ENCODE measurements at places on chromosomes 5 and 9.

GRCh38 chr5:110707260-110707844 lies 19.1 kb downstream of the TMEM232 start:
- no peak for DNase-seq

DNA sequence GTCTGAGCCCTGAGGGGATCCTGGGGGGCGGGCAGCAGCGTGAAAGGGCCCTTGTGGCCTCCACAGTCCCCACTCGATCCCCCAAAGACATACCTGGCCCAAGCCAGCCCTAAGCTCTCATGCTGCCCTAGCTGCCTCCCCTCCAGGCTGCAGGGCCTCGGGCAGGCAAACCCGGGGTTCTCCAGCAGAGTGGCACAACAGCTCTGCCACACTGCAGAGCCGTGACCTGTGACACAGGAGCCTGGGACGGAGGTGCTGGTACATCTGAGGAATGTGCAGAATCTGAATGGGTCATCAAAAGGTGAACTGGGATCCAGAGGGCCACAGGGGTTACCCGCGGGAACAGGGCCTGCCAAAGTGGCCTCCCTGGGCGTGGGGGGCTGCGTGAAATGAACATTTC lies 163.2 kb downstream of the DAB2IP start:
- DNase-seq, result no peak

GRCh38 chr5:138495351-138495750 lies 30.1 kb downstream of the EGR1 start:
- DNase-seq, result no peak

DNA sequence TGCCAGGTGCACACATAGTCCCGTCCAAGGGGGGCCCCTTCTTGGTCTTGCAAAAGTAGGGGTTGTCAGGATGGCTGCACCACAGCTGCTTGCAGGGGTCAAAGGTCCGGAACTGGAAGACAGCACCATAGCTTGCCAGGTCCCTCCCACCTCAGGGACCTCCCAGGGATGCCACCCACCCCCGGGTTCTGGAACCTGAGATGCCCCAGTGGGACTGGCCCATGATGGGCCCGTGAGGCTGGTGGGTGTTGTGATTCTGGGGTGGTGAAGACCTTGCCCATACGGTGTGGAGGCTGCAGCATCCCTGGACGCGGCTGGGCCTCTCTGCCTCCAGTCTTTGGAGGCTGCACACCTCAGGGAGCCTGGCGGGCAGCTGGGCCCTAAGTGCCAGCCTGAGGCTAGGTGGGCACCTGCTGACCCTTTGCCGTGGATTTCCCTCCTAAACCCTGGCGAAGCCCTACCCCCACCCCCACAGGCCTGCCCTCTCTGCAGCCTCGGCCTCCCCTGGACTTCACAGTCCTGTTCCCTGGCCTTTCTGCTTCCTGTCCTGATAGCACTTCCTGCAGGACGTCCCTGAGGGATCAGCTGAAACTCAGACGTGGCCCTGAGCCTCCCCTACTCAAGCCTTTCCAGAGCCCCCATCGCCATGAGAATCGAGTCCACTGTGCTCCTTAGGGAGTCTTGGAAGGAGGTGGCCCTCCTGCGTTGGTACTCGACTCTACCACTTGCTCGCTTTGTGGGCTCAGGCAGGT lies 92.1 kb downstream of the ZNF354C start:
- no peak for DNase-seq

- DNase-seq, result no peak
These were observed 561 bp downstream of the DAPK1 start for GRCh38 chr9:87498046-87498810.

DNA sequence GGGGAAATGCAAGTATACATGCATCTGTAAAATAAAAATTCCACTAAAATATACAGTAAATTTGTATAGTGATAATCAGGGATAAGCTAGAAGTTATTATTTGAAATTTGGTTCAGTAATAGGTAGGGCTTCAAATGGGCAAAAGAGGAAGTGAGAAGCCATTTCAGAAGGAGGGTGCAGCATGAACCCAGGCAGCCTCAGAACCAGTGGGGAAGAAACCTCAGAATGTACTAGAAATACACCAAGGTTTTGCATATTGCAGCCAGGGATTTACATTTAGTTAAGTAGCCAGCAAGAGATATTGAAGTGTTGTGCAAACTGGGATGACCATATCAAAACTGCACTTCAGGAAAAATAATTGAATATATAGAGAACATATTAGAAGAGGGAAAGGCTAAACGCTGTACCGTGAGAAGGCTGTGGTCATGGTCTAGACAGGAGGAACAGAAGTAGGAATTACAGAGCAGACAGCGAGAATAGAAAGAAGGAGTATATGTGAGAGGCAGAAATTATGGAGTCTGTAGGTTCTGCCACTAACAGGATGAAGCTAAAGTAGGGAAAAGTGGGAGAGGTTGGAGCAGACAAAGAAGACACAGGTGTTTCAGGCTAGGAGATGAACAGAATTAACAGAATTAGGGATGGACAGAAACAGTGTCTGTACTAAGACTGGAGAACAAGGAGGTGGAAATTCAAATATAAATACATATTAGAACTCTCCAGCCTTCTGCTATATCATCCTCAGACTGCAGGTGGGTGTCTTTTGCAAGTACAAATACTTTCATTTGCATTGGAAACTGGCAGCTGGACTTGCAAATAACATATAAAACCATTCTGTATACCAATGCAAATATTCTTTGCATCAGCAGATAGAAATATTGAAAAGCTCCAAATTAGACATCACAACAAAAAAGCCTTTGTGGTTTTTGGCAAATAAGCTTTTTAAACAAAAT lies 335.6 kb downstream of the ZNF608 start:
- DNase-seq, result no peak

- no peak for DNase-seq
These were observed 68.8 kb upstream of the NTRK2 start for GRCh38 chr9:84600739-84601138.

GRCh38 chr5:107670932-107671741 lies at the start of gene EFNA5:
Gene EFNA5 (minus strand): TSS chr5:107670937.
- DNase-seq, result no peak

DNA sequence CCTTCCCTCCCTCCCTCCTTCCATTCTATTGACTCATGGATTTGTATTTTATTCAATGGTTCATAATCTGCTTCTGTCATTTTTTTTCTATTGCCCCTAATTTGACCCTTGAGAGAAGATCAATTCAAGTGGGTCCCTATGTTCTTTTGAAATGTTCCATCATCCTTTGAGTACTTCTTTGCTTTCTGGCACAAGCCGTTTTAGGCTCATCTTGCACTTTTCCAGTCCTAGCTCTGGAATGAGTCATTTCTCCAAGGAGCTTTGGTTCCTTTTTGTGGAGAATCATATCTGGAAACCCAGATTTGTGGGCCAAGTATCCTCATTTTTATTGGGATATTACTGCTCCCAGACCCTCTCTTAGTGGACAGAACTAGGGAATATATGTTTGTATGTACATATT lies 126.8 kb upstream of the PTPN3 start:
- DNase-seq, result no peak

DNA sequence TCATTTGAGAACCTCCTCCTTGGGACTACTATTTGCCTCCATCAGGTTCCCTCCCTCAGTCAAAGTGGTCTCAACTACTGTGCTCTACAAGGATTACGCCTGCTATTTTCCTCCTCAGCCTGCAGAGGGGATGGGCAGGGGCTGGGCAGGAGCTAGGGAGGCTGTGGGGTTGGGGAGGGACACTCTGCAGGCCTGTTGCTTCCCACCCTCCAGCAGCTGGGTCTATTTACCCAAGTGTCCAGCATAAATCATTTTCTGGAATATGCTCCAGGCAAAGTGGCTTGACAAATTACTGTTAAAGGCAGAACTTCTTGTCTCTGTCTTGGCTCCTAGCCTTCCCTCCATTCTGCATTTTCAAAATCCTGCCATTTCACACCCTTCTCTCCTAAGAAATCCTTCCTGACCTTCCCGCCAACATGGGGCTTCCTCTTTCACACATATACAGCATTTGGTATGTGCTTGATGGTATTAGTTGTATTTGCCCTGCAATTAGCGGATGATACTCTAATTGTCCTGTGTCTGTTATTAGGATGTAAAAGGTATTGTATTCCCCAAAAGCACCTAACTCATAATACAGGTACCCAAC lies 106.7 kb downstream of the EFNA5 start:
- no peak for DNase-seq

DNA sequence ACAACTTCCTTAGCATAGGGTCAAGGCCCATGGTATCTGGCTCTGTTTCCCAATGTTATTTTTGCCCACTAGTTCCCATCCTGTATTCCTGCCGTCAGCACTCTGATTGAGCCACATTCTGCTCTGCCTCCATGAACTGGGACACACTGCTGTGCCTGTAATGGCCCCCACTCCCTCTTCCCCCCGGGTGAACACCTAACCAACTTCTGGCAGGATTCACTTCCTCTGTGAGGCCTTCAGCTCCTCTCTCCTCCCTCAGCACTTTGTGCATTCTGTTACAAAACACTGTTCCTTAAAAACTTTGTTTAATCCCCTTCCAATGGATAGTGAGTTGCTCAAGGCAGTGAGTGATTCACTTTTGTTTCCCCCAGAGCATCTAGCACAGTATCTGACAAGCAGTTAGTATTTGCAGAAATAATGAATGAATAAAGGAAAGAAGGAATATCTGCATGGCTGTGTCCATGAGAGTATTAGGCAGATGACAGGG lies 183.6 kb downstream of the EFNA5 start:
- no peak for DNase-seq

- DNase-seq, result no peak
These were observed at the start of gene CRB2 for GRCh38 chr9:123355761-123356431. Gene CRB2 (plus strand): TSS chr9:123356197. CDS start chr9:123356261, 64 bp downstream.

GRCh38 chr9:18675332-18675731 lies 201.4 kb downstream of the ADAMTSL1 start:
- DNase-seq, result no peak

DNA sequence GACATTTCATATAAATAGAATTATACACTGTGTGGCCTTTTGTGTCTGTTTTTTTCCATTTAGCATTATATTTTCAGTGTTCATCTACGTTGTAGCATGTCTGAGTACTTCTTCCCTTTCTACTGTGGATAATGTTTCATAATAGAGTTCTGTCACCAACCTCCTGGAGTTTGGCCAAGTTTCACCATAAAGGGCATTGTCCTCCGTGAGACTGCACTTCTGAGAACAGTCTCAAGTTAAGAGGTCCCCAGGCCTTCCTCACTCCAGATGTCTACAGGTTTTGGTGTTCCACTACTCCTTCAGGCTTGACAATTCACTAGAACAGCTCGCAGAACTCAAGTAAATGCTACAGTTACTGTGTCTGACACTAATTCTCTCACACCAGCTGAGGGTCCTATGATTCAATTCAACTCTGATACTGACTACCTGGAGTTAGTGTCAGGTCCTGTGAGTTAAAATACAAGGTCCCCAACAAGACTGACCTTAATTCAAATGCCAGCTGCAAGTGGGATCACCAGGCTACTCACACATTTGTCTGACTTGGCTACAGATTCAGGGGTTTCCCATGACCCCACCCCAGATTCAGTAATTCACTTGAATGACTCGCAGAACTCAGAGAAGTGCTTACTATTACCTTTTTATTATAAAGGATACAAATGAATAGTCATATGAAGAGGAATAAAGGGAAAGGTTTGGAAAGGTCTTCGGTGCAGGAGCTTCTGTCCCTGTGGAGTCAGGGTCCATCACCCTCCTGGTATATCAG lies 31.1 kb downstream of the SLC35A4 start:
- no peak for DNase-seq

GRCh38 chr5:126965061-126965475 lies 65.3 kb downstream of the MARCHF3 start:
- no peak for DNase-seq

GRCh38 chr5:154761046-154761736 lies 6.0 kb downstream of the LARP1 start:
- no peak for DNase-seq

- no peak for DNase-seq
These were observed 15.0 kb downstream of the DMRT2 start for GRCh38 chr9:1065130-1065529.

DNA sequence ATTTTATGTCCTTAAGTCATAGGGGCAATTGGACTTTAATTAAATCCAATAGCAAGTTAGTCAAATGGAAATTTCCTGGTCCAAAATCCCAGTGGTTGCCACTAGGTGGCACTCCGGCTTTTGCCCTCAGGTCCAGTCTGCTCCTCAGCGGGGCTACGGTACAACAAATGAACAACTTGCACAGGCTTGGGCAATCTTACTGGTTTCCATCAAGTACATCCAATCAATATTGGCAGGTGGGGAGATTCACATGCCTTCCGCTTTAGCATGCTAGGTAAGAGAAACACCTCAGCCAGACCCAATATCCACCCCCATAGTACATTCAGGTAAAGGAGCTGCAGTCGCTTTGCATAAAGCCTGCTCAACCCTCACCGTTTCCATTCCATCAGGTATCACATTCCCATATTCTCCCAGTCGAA lies 6.3 kb upstream of the MXD3 start:
- peak; percentile 60 for DNase-seq

GRCh38 chr5:160352308-160352707 lies 18.1 kb downstream of the C1QTNF2 start:
- no peak for DNase-seq

DNA sequence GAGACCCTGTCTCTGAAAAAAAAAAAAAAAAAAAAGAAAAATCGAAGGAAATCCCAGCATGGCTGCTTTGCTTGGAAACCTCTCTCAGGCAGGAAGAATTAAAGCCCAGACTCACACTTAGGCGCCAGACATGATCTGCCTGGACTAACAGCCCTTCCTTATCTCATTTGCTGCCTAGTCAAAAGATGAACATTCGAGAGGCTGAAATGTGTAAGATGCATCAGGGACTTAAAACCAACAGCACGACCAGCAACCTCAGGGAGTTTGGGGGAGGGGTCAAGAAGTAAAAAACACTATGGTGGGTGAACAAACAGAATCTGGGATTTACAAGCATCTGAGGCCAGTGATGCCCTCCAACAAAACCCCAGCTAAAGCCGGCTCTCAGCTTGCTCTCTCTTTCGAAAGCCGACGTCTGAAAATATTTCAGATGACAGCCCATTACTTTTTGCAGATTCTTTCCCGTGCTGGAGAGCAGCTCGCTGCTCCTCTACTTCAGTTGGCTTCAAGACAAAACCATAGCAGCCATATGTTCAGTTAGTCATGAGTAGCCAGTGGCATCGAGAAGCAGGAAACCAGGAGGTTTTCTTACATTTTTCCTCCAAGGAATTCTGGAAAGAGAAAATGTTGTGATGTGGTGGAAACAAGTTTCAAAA lies 249.9 kb downstream of the MARCHF11 start:
- no peak for DNase-seq

GRCh38 chr5:177111720-177112394 lies 21.7 kb upstream of the NSD1 start:
- peak; percentile 50 for DNase-seq

GRCh38 chr9:95336281-95336680 lies 18.8 kb upstream of the FANCC start:
- no peak for DNase-seq

GRCh38 chr5:74332682-74333081 lies 307.8 kb downstream of the ENC1 start:
- DNase-seq, result no peak

DNA sequence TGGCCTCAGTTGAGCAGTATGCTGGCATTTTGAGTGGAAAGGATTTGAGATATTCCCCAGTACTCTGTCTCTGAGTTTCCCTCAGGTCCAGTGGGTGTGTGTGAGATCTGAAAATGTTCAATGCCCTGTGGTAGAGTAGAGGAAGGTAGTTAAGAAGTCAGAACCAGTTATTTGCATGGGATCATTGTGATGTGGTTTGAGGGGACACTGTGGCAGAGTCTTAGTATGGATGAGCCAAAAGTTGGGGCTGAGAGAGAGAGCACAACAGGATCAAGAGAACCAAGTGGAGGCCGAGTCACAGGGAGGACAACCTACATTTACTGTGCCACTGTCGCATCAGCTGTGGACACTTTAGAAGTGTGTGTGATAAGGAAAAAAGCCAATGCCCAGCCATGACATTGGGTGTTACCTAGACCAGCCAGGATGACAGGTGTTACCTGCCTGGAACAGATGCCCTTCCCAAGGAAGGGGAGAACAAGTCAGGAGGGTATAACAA lies 128.9 kb upstream of the IL12B start:
- no peak for DNase-seq

GRCh38 chr9:32590898-32591297 lies 17.9 kb upstream of the NDUFB6 start:
- DNase-seq, result no peak

Data from central memory CD8-positive, alpha-beta T cell (primary cell).